Inflammatory macrophage (primary cell): ENCODE measurements at places on chromosomes 6 and 20.

DNA sequence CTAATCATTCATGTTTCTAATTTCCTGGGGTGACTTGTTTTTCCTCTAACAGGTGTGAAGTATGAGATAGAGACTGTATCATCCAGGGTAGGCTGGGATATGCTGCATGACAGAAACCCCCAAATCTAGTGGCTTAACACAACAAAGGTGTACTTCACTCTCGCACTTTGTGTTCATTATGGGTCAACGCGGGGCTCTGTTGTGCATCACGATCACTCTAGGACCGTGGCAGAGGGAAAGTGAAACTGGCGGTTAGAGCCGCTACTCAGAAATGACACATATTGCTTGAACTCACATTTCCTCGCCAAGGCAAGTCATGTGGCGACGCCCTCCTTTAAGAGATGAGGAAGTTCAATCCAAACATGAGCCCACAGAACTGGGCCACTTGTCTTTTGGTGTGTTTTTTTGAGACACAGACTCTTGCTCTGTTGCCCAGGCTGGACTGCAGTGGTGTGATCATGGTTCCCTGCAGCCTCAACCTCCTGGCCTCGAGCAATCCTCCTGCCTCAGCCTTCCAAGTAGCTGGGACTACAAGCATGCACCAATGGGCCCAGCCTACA lies 41.3 kb downstream of the PCNA start:
- DNase-seq = peak; percentile 96

DNA sequence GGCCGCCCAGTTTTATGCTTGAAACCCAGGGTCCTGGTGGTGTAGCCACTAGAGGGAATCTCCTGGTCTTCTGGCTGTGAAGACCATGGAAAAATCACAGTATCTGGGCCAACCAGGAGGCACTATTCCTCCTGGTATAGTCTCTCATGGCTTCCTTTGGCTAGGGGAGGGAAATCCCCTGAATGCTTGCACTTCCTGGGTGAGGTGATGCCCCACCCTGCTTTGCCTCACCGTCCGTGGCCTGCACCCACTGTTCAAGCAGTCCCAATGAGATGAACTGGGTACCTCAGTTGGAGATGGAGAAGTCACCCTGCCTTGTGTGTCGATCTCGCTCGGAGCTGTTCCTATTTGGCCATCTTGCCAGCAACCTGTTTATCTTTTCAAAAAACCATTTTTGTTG lies 10.1 kb upstream of the ZNF337 start:
- DNase-seq = no peak

- DNase-seq = peak; percentile 78
Observed at GRCh38 chr6:127464881-127465459, 5.8 kb upstream of the KIAA0408 start.

- no peak for DNase-seq
Observed at GRCh38 chr20:58228484-58229197, at the start of gene ANKRD60. TSS of gene ANKRD60 (minus strand) at chr20:58228653. CDS start at chr20:58228653, 0 bp downstream.

DNA sequence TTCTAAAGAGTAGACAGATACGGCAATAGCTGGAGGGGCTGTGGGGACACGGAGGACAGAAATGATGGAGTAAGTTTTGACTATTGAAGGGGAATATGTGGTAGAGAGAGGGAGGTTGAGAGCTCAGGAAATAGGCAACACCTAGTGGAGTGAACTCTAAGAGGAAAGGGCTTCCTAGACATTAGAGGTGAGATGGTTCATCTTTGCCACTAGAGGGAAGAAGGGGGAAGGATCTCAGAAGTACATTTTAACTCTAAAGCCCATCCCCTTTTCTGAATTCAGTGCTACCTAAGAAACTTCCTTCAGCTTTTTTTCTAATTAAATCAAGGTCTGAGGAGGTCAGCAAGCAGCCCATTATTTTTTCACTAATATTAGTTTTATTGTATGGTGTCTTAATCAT lies 689.4 kb upstream of the MAP3K7 start:
- DNase-seq = no peak

DNA sequence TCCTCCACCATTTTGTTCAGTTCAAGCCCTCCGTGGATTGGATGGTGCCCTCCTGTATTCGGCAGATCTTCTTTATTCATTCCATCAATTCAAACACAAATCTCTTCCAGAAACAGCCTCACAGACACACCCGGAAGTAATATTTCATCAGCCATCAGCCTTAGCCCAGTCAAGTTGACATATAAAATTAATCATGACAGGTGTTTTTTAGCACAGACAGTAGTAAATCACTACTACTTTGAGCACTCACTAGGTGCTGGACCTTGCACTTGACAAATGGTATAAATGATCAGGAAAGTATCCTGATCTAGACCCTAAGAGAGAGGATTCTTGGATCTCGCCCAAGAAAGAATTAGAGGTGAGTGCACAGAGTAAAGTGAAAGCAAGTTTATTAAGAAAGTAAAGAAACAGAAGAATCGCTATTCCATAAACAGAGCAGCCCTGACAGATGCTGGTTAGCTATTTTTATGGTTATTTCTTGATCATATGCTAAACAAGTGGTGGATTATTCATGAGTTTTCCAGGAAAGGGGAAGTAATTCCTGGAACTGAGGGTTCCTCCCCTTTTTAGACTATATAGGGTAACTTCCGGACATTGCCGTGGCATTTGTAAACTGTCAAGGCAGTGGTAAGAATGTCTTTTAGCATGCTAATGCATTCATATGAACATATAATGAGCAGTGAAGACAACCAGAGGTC lies 194.6 kb upstream of the LAMP5 start:
- peak; percentile 74 for DNase-seq

GRCh38 chr20:59356662-59357165 lies 56.3 kb downstream of the EDN3 start:
- no peak for DNase-seq

DNA sequence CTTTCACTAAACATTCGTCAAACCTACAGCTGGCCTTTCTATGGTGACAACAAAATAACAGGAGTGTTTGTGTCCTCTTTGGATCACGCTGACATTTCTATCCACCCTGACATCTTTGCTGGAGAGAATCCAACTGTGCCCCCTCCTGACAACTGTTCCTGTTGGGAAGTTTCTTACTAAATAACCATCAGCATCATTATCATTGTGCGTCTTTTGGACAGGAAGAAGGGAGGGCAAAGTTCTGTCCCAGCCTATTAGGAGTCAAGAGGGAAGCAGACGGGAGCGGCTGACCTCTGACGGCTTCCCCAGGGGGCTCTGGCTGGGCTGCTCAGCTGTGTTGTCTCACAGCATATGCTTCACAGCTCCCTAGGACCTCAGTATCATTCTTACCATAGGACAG lies 195.9 kb upstream of the SULF2 start:
- DNase-seq = no peak

- peak; percentile 90 for DNase-seq
Observed at GRCh38 chr20:43941476-43942200, 27.0 kb downstream of the TOX2 start.

GRCh38 chr6:3696525-3697088 lies 54.9 kb downstream of the PXDC1 start:
- no peak for DNase-seq

DNA sequence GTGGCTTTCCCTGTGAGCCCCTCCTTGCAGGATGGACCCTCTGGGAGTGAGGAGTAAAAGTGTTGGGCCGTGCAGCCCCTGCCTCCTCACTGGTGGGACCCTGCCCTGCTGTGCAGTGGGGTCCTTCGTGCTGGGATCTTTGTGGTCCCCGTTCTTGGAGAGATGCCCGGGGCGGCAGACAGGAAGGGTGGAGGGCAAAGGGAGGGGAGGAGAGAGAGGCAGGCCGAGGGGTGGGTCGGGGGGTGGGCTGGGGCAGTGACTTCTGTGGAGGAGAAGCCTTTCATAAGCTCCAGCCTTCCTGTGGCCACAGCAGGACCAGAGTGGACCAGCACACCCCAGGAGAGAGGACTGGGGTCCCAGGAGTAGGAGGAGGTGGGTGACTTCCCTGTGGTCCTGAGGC lies at the start of gene COL20A1:
Gene COL20A1 (plus strand): TSS at position 283 of the 400 bp plus-strand sequence. CDS start 1,922 bp downstream, outside the sequence.
- no peak for DNase-seq

- no peak for DNase-seq
Observed at GRCh38 chr20:48703107-48703506, 124.7 kb downstream of the PREX1 start.

- DNase-seq = no peak
Observed at GRCh38 chr6:62805431-62805830, 405.8 kb upstream of the FKBP1C start.

- no peak for DNase-seq
Observed at GRCh38 chr20:24870881-24871280, 78.2 kb upstream of the CST7 start.

DNA sequence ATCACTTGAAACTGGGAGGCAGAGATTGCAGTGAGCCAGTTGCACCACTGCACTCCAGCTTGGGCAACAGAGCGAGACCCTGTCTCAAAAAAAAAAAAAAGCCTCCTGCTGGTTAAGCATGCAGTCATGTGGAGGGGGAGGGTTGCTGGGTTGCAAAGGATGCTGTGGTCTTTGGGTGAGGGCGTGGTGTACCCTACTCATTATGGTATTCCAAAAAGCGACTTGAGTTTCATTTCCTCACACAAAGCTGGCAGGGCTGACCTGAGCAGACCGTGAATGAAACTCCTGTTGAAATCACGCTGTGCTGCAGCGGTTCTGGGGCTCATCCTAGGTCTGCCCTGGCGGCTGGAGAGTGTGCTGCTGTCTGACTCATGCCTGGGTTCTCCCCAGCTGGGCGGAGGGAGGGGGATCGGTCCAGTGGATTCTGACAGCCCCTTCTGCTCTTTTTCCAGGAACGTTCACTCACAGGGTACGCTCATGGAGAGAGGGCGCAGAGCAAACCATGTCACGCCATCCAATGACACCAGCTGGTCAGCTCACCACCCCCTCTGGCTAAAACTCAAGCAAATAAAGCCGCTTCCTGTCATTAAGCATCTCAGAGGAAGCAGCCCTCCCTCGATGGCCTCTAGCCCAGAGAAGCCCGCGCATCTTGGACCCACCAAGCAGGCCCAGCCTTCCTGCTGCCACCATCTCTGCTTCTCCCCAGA lies 166.2 kb downstream of the SCML4 start:
- peak; percentile 83 for DNase-seq

DNA sequence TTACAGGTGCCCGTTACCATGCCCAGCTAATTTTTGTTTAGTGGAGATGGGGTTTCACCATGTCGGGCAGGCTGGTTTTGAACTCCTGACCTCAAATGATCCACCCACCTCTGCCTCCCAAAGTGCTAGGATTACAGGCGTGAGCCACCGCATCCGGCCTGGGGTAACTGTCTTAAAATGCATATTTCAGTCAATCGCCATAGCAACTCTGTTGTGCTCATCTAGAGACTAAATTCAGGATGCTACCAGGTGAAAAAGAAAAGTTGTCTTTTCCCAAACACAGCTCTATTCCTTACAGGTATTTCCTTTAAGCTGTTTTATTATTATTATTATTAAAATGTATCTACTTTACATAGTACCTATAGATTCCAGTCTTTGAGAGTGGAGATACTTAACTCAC lies 66.6 kb downstream of the RNF182 start:
- DNase-seq = no peak

DNA sequence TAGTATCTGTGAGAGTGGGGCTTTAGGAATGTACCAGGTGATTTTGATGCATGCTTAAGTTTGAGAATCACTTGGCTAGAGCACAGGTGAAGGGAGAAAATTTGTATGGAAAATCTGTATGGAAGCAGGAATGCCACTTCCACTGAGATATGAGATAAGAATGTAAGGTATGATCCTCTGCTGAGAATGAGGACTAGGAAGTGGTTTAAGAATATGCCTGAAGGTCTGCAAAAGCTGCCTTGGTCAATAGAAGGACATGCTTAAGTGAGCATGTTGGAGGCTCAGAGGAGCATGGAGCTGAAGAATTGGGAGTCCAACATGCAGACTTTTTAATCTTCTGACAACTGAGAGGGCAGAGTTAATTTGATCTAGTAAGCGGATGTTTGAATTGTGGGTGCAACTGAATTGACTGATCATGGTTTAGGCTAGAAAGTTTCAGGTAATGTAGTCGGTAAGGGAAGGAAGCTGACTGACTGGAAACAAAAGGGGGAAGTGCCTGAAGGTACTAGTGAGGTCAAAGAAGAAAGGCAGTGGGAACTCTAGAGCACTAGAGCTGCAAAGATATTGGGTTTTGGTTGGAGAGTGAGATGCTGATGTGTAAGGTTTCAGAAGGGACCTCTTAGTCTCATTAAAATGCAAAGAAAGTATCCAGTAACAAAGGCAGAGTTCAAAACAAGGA lies 28.6 kb upstream of the NOTCH4 start:
- no peak for DNase-seq

- no peak for DNase-seq
Observed at GRCh38 chr6:163340201-163340887, 74.2 kb upstream of the QKI start.
